ENCODE measurements at places on chromosomes 5 and 9.

DNA sequence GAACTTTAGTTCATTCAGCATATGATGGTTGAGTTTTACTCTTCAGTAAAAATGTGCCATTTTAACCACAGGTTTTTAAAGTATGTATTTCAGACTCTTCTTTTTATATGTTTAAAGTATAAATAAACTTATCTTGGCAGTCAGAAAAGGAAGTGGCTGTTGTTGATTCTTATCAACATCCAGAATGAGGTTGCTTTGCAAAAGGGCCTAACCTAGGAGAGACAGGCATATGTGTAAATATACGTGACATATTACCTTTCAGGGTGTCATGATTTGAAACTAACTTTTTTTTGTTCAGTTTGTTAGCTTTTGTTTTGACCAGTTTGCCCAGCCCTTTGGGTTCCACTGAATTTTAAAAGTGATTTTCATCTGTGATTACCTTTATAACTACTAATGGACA, 7.4 kb downstream of the SMARCA2 start:
- DNase-seq = no peak

DNA sequence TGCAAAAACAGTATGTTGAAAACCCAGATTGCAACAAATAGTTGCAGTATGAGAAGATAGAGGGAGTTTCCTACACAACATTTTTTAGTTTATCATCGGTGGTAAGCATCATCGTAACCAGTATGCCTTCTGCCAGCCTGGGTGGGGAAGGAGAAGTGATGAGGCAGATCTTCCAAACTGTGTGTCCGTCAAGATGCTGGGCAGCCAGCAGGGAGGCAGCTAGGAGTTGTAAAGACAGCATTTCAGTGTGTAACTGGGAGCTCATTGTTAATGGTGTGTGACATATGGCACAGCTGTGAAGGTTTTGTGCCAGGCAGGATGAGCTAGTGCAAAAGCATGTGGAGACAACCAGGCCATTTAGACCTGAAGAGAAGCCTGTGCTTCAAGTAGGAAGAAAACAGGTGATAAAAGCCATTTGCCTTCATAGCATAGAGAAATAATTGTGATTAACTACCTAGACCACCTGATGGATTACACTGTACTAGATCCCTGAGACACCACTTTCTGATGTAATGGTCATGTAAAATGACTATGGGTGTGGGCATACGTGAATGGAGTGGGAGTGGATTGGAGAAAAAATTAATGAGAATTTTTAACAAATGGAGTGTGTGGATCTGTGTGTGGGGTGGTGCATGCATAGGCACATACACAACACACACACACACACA, 347.0 kb upstream of the ADAMTSL1 start:
- DNase-seq = no peak

DNA sequence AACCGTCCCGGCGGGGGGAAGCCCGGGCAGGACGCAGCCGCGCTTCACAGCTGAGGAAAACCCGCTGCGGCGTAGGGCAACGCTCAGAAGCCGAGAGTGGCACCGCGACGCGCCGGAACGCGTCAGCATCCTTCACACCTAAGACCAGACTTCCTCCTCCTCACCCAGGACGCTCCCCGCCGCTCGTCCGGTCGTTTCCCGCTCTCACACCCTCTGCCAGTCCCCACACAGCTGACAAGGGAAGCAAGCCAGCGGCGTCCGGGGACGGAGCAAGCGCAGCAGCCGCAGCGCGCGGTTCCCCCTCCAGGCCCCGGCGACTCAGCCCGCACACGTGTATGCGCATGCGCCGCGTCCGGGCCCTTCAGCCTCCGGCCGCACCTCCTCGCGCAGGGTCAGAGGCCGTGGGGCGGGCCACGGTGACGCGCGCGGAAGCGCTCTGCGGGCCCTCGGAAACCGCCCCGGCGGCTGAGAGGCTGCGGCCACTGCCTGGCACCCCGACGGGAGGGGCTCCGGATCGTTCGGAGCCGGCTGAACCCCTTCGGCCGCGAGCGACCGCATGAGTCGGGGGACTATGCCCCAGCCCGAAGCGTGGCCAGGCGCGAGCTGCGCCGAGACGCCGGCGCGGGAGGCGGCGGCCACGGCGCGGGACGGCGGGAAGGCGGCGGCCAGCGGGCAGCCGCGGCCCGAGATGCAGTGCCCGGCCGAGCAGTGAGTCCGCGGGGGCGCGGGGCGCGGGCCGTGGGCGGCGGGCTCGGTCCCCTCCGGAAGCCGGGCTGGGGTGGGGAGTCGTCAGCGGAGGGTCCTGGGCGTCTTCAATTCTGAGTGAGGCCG, at the start of gene OTULIN:
Gene OTULIN (plus strand): TSS at position 449 of the 831 bp plus-strand sequence. CDS start 108 bp downstream, at position 557.
- DNase-seq = peak; percentile 70

DNA sequence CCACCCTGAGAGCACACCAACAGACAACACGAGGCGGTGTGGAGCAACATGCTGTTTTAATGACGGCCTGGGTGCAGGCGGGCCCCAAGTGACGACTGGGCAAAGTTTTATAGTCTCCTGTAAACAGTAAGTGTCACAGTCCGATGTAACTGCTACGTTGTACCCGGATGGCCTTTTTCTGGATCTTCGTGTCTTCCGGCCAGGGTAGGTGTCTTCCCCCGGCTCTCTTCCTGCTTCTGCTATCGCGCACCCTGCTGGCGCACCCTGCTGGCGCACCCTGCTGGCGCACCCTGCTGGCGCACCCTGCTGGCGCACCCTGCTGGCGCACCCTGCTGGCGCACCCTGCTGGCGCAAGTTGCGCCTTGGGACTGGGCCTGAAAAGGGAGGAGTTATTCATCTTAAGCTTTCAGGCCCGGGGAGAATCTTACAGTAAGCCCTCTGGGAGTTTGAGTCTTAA, 143.0 kb upstream of the TARS1 start:
- no peak for DNase-seq

GRCh38 chr9:72623156-72623555, 101.7 kb downstream of the TMC1 start:
- no peak for DNase-seq

- DNase-seq = no peak
Observed at GRCh38 chr5:78300464-78301045, 6.1 kb upstream of the AP3B1 start.

GRCh38 chr9:93458712-93459111, 5.3 kb upstream of the FAM120AOS start:
- no peak for DNase-seq

DNA sequence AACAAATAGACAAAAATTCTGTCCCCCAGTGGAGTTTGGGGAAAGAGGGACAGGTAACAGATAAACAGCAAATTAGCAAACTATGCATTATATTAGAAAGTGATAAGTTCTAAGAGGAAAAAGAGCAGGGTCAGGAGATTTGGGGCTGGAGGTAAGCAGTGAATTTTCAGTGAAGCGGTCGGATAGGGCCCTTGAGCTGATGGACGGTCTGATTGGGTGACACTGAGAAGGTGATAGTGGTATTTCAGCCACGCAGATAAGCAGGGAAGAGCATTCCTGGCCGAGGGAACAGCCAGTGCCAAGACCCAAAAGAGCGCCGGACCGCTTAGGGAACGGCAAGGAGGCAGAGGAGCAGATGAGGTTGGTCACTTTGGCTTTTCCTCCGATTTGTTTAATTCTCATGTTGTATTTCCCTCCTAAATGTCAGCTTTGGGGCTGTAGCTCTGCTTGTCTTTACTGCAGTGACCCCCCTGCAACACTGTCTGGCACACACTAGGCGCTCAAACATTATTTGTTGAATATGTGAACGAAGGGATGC, 1.1 kb upstream of the PTPN3 start:
- DNase-seq = no peak

GRCh38 chr9:129888293-129889121, 53.2 kb downstream of the USP20 start:
- DNase-seq = peak; percentile 75

DNA sequence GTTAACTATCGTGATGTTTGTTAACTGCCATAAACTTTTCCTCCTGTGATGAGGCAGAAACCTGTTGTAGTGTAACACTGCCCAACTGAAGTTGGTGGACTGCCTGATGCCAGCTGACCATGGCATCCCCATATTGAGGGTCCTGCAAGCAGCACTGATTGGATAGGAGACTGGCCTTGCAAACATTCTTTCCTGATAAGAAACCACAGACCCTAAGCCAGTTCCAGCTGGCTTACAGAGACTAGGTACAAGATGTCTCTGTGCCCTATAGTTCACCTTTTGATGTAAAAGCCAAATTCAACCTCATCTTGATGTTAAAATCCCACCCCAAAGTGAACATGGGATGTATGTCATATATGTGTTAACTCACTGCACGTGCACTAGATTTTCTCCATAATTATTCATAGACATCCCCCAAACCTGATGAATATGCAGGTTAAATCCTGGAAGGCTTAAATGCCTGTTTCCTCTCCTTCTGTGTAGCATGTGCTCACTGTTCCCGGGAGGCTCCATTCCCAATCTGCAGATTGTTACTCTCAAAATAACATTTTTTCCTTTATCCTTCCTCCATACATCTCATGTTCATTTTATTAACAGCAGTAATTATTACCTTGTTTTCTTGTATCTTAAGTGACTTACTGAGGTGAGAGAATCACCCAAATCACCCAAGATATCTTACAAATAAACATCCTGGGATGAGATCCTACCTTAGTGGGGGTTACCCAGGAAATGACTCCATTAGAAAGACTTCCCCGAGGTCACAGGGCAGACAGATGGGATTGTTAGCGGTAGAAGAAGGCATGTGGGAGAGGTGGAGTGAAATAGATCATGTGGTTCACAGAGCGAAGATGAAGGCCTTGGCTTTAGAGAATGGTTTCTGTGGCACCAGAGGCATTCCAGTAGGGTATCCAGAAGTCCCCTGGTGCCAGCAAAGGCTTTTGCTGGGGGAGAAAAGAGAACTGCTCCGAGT, 566.7 kb downstream of the CCDC171 start:
- DNase-seq = no peak

DNA sequence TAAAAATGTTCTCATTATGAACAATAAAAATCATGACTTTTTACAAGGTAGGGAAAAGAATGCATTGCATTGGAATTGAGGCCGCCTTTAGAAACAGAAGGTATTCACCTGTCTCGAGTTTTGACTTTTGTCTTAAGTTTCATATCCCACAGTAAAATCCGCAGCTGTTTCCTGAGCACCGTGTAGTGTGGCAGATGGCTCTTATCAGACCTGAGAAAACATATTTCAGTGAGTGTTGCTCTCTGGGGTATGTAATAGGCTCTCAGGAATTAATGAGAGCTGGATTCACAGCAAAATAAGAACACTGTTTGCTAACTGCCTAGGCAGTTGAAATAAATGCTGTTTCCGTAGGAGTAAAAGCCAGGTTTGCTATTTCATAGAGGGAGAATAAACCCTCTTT, 221.4 kb downstream of the CFAP90 start:
- DNase-seq = no peak
